ENCODE measurements at places on chromosomes 5 and 9.

GRCh38 chr5:170562166-170562874 lies 58.5 kb downstream of the KCNIP1 start:
- no peak for DNase-seq

DNA sequence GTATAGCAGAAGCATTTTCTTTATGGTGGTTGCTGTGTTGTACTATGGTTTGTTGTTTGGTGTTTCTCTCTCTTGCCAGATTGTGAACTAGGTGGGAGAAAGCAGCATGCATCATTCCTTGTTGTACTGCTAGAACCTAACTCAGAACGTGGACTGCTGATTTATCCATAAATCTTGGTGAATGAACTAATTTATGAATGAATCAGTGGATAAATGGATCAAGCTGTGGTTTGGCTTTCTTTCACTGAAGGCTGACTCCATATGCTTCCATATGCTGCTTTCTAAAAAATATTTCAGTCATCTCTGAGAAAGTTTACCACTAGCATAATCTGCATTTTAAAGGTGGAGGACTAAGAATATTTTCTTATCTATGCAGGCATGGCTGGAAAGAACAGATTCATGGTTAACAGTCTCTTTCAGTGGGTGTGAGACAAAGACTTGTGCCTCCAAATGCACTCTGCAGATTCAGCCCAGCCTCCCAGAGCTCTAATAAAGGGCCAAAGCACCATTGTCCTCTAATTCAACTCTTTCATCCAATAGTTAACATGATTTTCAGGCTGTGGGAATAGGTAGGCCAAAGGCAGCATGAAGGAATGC lies 237.7 kb downstream of the SH3GL2 start:
- DNase-seq, result no peak

DNA sequence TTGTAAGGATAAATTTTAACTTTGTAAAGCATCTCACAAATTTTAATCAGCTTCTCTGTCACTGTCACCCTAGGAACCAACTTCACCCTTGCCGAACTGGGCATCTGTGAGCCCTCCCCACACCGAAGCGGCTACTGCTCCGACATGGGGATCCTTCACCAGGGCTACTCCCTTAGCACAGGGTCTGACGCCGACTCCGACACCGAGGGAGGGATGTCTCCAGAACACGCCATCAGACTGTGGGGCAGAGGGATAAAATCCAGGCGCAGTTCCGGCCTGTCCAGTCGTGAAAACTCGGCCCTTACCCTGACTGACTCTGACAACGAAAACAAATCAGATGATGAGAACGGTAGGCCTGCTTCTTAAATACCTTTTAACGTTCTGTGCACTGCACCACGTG lies 916.3 kb upstream of the WWC1 start:
- no peak for DNase-seq

DNA sequence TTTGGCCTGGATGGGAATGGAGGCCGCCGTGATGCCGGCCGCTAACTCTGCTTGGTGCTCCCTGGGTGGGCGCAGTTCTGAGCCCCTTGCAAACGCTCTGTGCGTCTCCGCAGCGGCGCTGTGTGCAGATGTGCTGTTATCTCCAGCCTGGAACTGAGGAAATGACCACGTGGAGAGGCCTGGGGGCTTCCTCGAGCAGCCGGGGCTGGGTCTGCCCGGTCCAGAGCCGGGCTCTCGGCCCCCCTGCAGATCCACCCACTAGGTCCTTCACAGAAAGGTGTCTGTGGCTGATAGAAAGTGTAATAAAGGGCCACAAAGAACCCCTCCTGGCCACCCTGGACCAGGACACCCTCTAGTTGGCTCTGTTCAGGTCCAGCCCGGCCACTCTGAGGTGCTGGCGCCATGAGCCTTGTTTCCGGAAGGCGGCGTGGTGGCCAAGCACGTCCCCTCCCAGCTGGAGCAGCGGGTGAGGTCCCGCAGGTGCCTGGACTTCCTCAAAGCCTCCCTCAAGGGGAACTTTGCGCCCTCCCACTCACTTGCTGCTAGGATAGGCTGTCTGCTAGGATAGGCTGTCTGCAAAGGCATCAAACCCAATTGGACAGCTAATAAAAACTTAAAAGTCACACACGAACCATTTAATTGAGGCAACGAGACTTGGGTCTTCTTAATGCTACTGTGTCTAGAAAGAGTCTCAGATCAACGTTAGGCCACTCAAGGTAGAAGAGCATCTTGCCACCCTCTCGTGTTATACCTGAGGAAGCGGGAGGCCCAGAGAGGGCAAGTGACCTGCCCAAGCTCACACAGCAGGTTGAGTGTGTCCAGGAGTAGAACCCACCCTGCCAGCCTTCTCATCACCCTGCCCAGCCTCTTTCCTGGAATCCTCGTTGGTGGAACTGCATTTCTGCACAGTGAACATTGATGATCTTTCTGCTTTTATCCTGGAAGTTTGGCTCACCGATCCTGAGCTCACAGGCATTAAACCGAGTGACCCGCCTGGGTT lies 109.3 kb upstream of the FCN2 start:
- no peak for DNase-seq

- no peak for DNase-seq
Observed at GRCh38 chr5:173454736-173455598, 126.8 kb upstream of the STC2 start.

GRCh38 chr5:148084269-148084668 lies 20.5 kb downstream of the SPINK5 start:
- DNase-seq, result no peak

GRCh38 chr5:8247049-8247899 lies 378.3 kb downstream of the MTRR start:
- no peak for DNase-seq

GRCh38 chr5:3216386-3216785 lies 379.2 kb upstream of the IRX1 start:
- no peak for DNase-seq

- DNase-seq, result no peak
Observed at GRCh38 chr5:154986151-154986550, 27.4 kb upstream of the KIF4B start.

GRCh38 chr5:177982956-177983355 lies 13.1 kb downstream of the PROP1 start:
- no peak for DNase-seq

- DNase-seq, result no peak
Observed at GRCh38 chr5:5967944-5968343, 410.4 kb downstream of the MED10 start.

- no peak for DNase-seq
Observed at GRCh38 chr9:92291577-92291976, 1.9 kb downstream of the IARS1 start.

DNA sequence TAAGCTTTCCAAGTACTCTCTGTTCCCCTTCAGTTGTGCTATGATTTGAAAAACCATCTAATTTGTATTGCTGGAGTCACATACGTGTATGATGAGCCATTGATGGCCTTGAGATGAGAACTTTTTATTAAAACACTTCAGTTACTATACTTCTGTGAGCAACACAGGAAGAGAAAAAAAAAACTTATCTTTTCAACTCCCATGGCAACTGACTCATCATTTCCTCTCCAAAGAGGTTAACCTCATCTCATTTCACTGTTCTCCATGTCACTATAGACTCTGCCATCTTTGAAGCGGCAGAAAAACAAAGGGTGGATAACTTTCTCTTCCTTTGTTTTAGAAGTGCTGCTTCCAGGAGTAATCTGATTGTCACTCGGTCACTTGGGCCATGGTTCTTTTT lies 104.3 kb upstream of the PCSK1 start:
- no peak for DNase-seq

- DNase-seq, result no peak
Observed at GRCh38 chr5:114369680-114370417, 8.0 kb downstream of the KCNN2 start.

- DNase-seq, result no peak
Observed at GRCh38 chr9:133130685-133131244, 9.7 kb upstream of the RALGDS start.

DNA sequence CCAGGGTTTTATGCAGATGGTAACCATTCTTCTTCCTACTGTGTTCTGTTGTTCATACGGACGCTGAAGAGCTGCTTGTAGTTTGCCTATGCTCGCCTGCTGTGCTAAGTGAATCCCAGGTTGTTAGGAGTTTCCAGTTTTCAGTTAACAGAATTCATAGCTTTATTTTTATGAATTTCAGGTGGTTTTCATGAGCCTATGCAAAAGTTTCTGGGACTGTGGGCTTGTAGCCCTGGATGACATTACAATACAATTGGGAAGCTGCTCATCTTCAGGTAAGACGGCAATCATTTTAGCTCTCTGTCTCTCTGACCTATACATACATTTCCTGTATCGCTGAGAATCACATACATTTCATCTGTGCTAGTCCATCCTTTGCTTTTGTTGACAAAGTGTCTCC lies 90.3 kb upstream of the SMC5 start:
- no peak for DNase-seq

DNA sequence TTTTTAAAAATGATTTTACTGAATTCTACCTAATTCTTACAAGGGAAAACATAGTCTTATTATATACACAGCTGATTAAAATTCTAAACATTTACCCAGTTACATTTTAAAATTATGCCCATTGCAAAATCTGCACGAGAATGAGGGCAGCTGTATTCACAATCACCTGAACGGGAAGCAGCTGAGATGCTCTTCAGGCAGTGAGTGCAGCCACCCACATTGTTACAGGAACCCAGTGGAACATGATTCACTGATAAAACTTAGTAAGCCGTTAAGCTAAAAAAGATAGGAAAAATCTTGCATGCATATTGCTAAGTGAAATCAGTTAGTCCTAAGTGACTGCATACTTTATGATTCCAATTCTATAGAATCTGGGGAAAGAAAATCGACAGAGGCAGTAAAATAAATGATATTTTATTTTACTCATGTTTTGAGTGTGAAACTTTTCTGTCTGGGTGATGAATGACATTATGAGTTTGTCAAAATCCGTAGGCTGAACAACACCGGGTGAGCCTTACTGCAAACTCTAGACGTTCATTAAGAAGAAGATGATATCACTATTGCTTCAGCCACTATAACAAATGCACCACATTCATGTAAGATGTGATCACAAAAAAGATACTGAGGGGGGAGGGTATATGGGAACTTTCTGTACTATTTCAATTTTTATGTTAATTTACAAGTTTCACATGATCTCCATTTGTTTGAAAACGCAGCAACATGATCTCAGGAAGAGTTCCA lies 39.1 kb upstream of the FLT4 start:
- DNase-seq, result no peak

- DNase-seq, result no peak
Observed at GRCh38 chr5:9957214-9957613, 292.5 kb downstream of the ATPSCKMT start.

- peak; percentile 56 for DNase-seq
Observed at GRCh38 chr5:98309785-98310598, 463.5 kb upstream of the RGMB start.

GRCh38 chr9:92183449-92183848 lies 68.2 kb upstream of the SPTLC1 start:
- no peak for DNase-seq

- peak; percentile 12 for DNase-seq
Observed at GRCh38 chr9:125444166-125444565, 182.5 kb downstream of the GAPVD1 start.

GRCh38 chr5:122316656-122317055 lies 4.6 kb downstream of the SNCAIP start:
- DNase-seq, result peak; percentile 82

- peak; percentile 98 for DNase-seq
Observed at GRCh38 chr9:127955294-127956015, 17.8 kb upstream of the DPM2 start.

DNA sequence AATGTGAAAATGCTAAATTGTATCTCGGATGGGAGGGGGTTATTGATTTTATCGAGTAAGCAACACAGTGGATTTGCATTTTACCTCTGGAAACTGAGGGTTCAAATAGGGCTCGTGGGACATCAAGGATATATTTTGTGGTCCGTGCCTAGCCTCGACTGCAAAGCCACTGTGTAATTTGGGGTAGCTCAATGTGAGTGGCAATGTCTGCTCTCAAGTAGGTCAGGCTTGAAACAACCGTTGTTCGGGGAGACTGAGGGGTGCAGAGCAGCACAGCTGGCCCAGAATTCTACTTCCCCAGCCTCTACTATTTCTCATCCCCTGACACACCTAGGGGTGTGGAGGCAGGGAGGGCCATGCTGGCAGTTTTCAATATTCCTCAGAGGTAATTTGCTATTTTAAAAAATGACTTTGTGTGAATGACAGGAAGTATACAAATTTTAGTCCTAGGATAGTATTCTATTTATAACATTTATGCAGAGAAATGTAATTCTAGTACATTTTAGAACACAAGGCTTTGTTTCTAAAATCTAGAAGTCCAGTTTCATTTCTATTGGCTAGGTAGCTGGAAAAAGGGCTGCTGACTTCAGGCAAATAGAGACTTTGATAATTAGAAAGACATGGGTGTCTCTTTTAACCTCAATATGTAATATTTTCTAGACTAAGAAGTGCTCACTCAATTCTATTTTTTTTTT lies 1.4 kb upstream of the DAB2 start:
- no peak for DNase-seq

GRCh38 chr9:135330307-135330631 lies 149.3 kb upstream of the PPP1R26 start:
- DNase-seq, result no peak

DNA sequence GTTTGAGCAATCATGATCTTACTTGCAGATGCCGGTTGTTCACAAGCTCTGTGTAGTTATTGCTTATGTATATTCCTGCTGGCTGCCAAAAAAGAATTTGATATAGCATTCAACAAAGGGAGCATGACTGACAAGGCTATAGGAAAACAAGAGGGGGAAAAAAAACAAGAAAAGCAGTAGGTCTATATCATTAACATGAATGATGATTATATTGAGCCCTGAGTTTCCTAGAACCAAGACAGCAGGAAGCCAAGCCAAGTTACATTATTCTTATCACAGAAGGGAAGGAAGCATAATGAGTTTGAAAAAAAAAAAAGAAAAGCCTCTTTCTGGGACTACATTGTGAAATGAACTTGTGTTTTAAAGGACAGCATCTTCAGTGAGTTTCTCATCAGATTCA lies 41.0 kb downstream of the TSTD2 start:
- DNase-seq, result no peak

DNA sequence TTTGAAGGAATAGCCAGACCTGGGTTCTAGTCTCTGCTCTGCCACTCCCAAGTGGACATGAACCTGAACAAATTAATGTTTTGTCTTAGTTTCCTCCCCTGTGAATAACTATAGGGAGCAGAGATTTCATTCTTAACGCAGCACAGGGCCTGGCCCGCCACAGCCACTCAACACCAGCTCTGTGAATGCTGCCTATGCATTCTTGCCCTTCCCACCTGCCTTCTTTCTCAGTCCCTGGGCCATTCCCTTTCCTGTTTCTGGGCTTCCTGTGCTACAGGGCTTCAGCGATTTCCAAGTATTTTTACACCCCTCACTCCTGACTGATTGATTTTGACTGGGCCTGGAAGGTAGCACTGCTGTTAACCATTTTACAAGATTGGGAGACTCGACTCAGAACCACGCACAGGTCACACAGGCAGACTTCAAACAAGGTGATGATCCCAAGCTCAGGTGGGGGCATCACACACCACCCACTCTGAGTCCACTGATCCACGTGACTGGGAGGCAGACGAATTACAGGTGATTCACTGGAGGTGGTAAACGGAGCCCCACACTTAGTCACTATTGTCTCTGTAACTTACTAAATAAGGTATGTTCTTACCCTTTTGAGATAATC lies 21.4 kb downstream of the PTPN3 start:
- no peak for DNase-seq

GRCh38 chr9:113530022-113530635 lies 66.6 kb downstream of the RGS3 start:
- DNase-seq, result no peak

GRCh38 chr9:127505396-127506116 lies 54.2 kb downstream of the LRSAM1 start:
- peak; percentile 11 for DNase-seq

GRCh38 chr5:156411185-156411613 lies 84.2 kb downstream of the SGCD start:
- DNase-seq, result no peak

- DNase-seq, result no peak
Observed at GRCh38 chr9:4111233-4112008, 188.4 kb downstream of the GLIS3 start.

Data from NCI-H345 (cell line).